ENCODE measurements at places on chromosomes 2 and 18.

GRCh38 chr18:76989647-76990190 lies 142.9 kb downstream of the MBP start:
- DNase-seq, result no peak

DNA sequence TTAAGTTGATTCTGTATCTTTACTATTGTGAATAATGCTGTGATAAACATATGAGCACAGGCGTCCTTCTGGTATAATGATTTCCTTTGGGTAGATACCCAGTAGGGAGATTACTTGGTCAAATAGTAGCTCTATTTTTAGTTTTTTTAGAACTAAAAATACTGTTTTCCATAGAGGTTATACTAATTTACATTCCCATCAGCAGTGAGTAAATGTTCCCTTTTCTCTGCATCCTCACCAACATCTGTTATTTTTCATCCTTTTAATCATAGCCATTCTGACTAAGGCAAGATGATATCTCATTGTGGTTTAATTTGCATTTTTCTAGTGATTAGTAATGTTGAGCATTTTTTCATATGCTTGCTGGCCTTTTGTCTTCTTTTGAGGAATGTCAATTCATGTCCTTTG lies 35.1 kb downstream of the PMS1 start:
- DNase-seq, result no peak

GRCh38 chr2:15726321-15727057 lies 134.8 kb downstream of the DDX1 start:
- no peak for DNase-seq

DNA sequence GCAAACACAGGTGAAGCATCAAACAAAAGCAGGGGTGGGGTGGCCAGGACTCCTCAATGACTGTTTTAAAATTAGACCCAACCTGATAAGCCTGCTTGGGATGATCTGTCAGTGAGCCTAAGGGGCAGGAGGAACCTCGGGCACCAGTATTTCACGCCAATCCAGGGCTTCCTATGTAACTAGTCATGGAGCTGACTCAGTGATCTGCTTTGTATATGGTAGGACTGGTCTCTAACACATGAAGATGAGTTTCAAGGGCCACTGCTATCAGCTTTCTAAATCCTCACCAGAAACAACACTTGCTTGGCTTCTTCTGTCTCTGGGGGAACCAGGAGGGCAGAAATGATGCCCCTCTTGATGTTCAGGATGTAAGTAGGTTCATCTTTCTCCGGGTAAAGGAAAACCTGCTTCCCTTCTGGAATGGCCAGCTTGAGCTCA lies 6.2 kb downstream of the APOB start:
- DNase-seq, result no peak

DNA sequence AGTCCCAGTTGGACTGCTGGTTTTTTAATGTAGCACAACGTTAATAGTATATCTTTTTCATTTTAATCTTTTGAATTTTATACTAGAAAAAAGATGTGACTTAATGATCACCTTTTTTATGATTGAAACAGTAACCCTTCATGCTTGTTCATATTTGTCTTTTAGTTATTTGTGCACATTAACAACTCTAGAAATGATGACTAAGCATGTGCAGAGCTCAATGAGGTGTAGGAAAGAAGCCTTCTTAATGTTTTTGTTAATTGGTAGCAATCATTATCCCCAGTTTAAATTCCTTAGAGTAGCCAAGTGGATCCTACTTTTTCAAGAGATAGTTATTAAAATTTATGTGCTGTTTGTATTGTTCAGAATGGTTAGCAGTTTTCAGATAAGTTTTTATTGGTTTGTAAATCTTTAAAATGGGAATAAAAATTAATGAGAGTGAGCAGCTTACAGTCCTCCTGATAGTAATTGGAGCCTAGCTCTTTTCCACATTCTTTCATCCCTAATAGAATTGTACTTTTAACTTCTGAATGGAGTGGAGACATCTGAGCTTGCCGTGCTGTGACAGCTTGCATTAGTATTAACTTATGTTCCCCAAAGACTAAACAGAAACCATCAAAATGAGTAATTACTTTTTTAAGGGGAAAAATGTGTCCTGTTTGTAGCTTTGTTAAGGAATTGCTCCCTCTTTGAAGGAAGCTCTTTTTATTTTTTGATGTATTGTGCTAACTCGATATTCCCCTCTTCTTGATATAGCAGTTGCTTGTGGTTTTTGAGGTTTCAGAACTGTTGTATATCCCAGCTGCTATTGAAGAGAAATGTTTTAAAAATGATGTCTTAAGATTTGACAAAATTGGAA lies 17.3 kb downstream of the PIK3C3 start:
- no peak for DNase-seq

Data from iPS-NIHi11 (cell line).